ENCODE measurements at places on chromosomes 12 and 14.

- H3K27ac ChIP-seq, result no peak overlapping the region
- H3K27me3 ChIP-seq, result no peaks in the 10 kb centered on the region
- no peak overlapping the region for H3K4me3 ChIP-seq
- no peaks in the 10 kb centered on the region for H3K36me3 ChIP-seq
- H3K4me1 ChIP-seq, result peaks cover 2% of the 10 kb centered on the region
Observed at GRCh38 chr14:84041421-84041820, 1488.5 kb upstream of the FLRT2 start.

- H3K27me3 ChIP-seq, result no peaks in the 10 kb centered on the region
- no peak overlapping the region for H3K27ac ChIP-seq
- H3K4me1 ChIP-seq, result peaks cover 19% of the 10 kb centered on the region
- DNase-seq, result no peak
Observed at GRCh38 chr12:111864913-111865312, 22.9 kb downstream of the MAPKAPK5 start.

DNA sequence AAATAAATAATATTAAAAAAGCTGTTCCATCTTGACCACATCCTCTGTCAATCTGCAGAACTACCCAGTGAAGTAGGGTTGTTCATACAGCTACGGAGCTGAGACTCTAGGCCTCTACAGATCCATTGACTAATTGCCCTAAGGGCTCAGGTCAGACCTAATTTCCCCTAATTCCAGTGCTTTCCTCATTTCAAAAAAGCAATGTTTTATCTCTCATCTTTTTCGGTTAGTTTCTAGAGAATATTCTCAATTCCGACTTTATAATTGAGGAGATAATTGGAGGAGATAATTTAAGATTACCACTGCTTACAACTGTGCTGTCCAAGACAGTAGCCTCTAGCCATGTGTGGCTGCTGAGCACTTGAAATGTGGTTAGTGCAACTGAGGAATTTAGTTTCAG, 167.1 kb downstream of the KIF21A start:
- H3K4me1 ChIP-seq, result peaks cover 1% of the 10 kb centered on the region
- no peak overlapping the region for H3K4me3 ChIP-seq
- no peaks in the 10 kb centered on the region for H3K36me3 ChIP-seq
- H3K27ac ChIP-seq, result no peak overlapping the region

DNA sequence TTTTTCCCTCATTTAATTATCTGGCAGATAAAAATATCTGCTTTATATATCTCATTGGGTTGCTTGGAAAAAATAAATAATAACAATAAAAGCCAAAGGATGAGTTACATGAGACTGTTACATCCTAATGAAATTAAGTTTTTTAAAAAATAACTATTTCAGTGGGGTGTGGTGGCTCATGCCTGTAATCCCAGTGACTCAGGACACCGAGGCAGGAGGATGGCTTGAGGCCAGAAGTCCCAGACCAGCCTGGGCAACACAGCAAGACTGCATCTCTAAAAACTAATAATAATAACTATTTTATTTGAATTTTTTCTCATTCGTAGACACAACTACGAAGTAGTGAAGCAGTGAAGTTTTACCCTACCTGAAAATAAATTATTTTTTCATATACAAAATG, 103.3 kb downstream of the BCAT1 start:
- no peak overlapping the region for H3K4me3 ChIP-seq
- DNase-seq, result no peak
- H3K27me3 ChIP-seq, result peaks cover 27% of the 10 kb centered on the region
- H3K27ac ChIP-seq, result no peak overlapping the region

DNA sequence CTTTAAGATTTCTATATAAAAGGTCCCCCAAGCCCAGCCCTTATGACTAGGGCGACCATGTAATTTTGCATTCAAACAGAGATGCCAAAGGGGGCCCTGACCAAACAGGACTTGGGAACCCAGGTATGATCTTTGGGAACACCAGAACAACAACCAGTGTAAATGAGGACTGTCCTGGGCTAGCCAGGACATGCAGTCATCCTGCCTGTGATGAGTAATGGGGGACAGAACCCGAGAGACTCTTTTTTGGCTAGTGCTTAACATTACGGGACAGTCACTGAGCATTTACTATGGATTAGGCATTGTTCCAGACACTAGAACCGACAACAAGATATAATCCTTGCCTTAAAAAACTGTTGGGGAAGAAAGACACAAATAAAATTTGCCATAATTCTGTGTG, 337.3 kb downstream of the CACNA1C start:
- H3K27me3 ChIP-seq, result peaks cover 18% of the 10 kb centered on the region
- H3K36me3 ChIP-seq, result no peaks in the 10 kb centered on the region
- no peaks in the 10 kb centered on the region for H3K4me1 ChIP-seq
- H3K27ac ChIP-seq, result no peak overlapping the region
- DNase-seq, result no peak
- no peak overlapping the region for H3K4me3 ChIP-seq
